ENCODE measurements at places on chromosomes 1 and 21. TPM values are rescaled to one million over a fixed set of nuclear protein-coding genes. Genes with fewer than 3 reads are reported as not detected.

DNA sequence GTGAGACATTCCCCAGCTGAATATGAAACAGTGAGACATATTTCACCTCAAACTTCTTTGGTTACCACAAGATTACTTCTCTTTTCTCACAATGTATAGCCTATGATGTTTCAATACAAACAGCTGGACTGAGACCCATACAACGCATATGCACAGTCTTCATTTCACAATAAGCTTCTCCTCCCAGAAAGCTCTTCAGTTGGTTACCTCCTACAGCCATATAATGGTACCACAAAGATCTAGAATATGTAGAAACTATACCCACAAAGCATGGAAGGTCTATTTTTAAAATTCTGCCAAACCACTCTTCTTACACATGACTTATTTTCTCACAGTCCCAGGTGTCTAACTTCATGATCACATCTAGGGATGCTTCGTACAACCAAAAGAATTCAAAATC is 70.8 kb downstream of the JAK1 start:
- H3K27me3 ChIP-seq = no peaks in the 10 kb centered on the region

Gene CCDC185
- total RNA-seq = not detected

GRCh38 chr1:3883194-3883925 is 16.7 kb downstream of the C1orf174 start:
- H3K4me1 ChIP-seq = no peaks in the 10 kb centered on the region
- no peak overlapping the region for H3K27ac ChIP-seq
- DNase-seq = no peak
- no peak overlapping the region for H3K4me3 ChIP-seq

Gene UBL4B
- total RNA-seq = not detected

DNA sequence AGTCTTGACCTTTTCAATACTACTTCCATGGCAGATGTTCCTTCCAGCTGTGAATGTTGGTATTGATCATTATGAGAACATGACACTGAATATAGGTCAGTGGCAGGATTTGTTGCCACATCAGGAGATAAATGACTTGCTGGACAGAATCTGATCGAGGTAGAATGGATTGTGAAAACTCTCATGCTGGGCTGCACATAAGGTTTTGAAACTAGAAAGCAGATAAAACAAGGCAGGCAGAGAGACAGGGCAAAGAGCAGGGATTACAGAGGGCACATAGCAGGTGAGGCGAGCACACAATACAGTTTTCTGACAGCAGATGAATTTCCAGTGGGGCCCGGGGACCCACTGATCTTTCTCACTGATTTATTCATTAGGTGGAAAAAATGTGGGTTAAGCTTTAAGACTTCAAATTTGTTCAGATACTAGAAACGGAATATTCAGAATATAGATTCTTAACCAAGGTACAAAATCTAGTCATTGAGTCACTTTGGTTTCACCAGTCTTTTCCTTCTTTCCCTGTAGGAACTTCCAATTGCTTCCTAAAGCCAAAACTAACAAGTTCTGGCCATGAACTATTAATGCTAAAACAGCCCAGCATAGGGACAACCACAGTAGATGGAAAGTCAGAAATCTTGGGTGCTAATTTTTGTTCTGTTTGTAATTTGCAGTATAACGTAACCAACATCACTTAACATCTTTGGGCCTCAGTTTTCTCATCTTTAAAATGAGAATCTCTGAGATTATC is 296.0 kb upstream of the PTBP2 start:
- H3K27ac ChIP-seq = no peak overlapping the region
- no peaks in the 10 kb centered on the region for H3K4me1 ChIP-seq
- no peaks in the 10 kb centered on the region for H3K36me3 ChIP-seq
- no peaks in the 10 kb centered on the region for H3K27me3 ChIP-seq

- peak overlapping the region; percentile 24 for H3K4me3 ChIP-seq
- no peaks in the 10 kb centered on the region for H3K27me3 ChIP-seq
- H3K4me1 ChIP-seq = peaks cover 4% of the 10 kb centered on the region
- no peaks in the 10 kb centered on the region for H3K36me3 ChIP-seq
- H3K27ac ChIP-seq = peak overlapping the region; percentile 57
Measured at GRCh38 chr1:8121261-8122159, 95.4 kb upstream of the ERRFI1 start.

DNA sequence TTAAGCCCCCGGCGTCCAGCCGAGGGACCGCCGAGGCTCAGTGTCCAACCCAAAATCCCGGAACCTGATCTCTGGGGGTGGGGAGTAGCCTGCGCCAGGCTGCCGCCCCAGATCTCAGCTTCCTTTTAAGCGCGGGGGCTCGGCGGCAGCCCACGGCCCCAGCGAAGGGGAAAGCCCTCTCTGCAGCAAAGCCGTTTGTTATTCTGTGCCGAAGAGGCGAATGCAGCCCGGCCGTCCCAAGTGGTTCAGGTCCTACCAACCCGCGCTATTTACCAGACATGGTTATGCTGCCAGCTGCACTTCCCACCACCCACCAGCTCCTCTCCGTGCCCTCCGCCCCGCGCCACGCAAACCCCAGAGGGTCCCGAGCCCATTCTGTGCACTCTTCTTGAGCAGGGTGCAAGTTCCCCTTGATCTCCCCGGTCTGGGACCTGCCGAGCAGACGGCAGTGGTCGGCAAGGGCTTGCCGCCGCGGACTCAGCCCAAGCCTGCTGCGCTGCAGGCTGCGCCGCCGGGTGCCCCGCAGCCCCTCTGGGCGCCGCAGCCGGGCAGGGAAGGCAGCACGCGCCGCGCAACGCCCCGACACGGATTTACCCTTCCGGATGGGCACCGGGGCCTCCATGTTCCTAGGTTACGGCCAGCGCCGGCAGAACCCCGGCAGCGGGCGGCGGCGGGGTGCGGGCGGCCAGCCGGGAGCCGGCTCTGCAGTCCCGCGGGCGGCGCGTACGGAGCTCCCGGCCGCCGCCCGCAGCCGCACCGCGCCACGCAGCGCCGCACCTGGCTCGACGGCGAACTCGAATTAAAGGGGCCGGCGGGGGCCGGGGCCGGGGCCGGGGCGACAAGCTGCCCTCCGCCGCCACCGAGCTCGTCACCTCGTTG is 738 bp upstream of the KCNA2 start:
- H3K27me3 ChIP-seq = peaks cover 32% of the 10 kb centered on the region
- DNase-seq = no peak
- peaks cover 13% of the 10 kb centered on the region for H3K4me1 ChIP-seq
- H3K4me3 ChIP-seq = peak overlapping the region; percentile 61
- H3K36me3 ChIP-seq = no peaks in the 10 kb centered on the region

Gene FBXO42
- total RNA-seq = 32.4 TPM

DNA sequence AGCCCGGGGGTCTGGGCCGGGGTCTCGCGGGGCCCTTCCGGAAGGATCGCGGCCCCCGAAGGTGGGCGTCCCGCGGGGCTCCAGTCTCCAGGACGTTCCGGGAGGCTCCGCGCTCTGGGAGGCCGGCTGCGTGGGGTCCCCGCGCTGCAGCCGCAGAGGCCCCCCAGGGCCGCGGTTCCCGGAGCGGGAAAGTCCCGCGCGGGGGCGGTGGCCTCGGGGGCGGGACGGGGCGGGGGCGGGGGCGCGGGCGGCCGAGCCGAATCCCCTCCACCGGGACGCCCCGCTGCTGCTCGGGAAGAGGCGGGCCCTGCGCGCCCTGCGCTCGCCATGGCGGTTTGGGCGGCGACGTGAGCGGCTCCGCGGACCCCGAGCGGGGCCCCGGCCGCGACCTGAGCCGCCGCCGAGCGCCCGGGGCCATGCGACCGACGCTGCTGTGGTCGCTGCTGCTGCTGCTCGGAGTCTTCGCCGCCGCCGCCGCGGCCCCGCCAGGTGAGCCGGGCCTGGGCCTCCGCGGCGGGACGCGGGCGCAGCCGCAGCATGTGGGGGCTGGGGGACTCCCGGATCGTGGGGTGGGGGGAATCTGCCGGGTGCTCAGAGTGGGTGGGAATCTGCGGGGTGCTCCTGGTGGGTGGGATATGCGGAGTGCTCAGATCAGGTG is at the start of gene IFNGR2:
IFNGR2 (plus strand) TSS at position 286 of the 658 bp plus-strand sequence; CDS start at position 417, 131 bp downstream.
- DNase-seq = no peak
- H3K4me1 ChIP-seq = peaks cover 8% of the 10 kb centered on the region
- peak within 1 kb of the TSS; percentile 92 for H3K4me3 ChIP-seq
- no peaks in the 10 kb centered on the region for H3K27me3 ChIP-seq
- H3K36me3 ChIP-seq = no peaks in the 10 kb centered on the region
- peak within 1 kb of the TSS; percentile 88 for H3K27ac ChIP-seq
